ENCODE measurements at places on chromosomes 7 and 10.

- no peak for DNase-seq
Measured at GRCh38 chr10:35351021-35351420, 14.7 kb downstream of the CCNY start.

DNA sequence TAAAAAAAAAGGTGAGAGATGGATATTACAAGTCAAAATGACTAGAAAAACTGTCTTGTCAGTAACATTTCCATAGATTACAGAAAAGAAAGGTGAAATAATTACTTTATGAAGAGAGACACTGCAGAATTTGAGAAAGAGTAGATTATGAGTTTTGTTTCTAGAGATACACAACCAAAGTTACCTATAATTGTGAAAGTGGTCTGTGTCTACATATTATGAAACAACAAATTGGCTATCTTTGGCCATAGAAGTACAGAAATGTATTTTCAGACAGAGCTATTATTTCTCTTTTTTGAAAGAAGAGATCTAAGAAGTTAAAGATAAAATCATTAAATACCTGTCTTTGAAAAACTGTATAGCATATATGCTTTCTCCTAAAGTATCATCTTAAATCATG is 30.1 kb downstream of the KCND2 start:
- DNase-seq, result no peak

DNA sequence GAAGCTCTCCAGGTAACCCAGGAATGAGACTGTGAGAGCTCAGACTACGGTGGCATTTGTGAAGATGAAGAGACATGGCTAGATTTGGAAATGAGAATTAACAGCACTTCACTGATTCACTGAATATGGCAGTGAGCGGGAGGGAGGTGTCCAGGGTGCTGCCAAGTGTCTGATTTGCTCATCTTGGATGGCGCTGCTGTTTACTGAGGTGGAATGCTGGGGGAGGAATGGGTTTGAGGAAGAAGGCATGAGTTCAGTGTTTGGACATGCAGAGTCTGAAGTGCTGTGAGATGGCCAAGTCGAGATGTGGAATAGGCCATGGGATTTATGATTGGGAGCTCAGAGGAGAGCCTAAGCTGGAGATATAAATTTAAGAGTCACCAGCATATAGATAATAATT is 437.1 kb upstream of the NPVF start:
- no peak for DNase-seq

- no peak for DNase-seq
Measured at GRCh38 chr10:33680036-33680435, 345.6 kb upstream of the NRP1 start.

GRCh38 chr7:35785250-35785649 is 15.6 kb upstream of the SEPTIN7 start:
- DNase-seq, result no peak

DNA sequence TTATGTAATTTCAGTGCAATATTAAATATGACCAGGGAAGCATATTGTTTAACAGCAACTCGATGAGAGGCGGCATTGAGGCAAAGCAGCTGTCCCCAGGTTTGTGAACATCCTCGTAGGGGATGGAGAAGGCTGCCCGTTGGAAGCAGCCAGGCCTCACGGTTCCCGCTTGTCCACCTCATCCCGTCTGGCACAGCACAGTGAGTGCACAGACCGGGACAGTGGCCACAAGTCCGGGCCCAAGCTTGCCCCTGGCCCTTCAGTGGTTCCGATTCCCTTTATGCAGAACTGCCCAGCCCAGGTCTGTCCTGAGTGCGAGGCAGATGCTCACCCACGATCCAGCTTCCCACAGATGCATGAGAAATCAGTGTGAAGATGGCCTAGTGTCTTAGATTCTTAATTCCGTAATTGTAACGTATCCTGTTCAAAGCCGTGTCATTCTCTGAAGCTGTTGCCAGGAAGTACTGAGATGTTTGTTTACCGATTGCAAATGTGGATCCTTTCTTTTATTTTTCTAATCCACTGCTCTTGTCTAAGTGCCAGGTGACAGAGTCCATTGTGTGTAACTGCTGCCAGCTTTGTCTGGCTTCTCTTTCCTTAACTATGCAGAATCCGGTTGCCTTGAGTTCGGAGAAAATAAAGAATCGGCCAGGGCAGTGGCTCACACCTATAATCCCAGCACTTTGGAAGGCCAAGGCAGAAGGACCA is 35.5 kb downstream of the PFKP start:
- no peak for DNase-seq

Data from activated CD8-positive, alpha-beta memory T cell treated with anti-CD3 and anti-CD28 coated beads for 1 hour (primary cell).